ENCODE measurements at places on chromosomes 5 and 9.

DNA sequence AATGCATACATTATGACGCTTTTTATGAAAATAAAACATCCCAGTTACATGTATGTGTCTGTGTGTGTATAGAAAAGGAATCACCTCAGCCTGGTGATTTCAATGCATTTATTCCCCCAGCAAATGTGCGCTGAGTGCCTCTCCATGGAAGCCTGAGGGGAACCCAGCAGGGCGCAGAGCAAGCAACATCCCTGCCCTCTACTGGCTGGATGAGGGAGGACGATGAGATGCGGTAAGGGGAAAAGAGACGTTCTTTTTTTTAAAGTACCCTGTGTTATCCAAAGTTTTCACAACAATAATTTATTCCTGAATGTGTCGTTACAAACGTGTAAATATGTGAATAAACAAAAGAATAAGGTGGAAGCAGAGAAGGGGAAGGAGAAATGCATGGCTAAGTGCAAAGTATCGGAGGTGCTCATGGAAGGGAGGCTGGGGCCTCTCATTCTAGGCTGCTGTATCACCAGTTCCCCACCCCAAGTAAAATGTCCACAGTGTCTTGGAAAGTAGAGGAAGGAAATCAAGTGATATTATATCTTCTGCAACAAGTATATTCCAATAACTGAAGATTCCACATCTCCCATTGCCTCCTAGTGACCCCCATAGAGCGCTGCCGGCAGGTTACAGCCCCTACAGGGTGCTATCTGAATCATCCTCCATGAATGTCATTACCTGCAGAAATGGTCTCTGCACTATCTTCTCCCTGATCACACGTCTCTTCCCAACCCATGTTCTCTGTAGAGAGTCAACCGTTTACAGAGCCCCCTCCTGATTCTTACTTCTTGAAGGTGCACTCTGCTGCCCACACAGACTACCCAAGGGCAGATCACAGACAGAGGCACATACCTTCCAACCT is 13.0 kb upstream of the ABLIM3 start:
- DNase-seq, result no peak

DNA sequence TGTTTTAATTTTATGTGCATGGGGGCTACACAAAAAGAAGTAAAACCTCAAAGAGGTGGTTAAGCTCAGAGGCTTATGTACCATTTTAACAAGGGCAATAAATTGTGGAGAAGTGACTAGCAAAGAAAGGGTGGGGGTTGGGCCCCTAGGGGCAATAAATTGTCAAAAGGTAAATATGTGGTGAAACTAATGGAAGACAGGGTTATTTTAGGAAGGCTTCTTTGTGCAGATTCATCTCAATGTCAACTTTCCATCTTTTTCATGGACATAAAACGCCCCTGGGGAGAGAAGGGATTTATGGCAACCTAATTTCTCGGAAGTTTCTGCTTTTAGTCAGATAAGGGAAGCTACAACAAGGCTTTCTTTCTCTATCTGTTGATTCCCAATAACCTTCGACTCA is 42.5 kb upstream of the GOLM1 start:
- no peak for DNase-seq

DNA sequence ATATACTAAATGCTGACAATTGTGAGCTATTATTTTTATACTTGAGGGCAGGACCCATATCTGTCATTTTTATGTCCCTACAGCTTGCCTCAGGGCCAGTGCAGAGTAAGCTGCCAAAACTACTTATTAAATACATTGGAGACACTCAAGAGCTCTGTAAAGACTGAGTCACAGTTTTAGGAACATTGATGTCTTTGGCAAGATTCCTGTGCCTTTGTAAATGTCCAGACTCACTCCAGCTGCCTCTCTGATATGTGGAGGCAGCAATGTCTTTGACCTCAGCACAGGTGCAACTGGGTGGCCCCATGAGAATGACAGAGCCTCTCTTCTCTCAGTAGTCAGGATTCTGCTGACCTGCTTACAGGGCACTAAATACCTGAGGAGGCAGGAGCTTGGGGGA is 363.2 kb downstream of the OSTF1 start:
- DNase-seq, result no peak

GRCh38 chr5:104016646-104017045 is 454.1 kb upstream of the NUDT12 start:
- no peak for DNase-seq

DNA sequence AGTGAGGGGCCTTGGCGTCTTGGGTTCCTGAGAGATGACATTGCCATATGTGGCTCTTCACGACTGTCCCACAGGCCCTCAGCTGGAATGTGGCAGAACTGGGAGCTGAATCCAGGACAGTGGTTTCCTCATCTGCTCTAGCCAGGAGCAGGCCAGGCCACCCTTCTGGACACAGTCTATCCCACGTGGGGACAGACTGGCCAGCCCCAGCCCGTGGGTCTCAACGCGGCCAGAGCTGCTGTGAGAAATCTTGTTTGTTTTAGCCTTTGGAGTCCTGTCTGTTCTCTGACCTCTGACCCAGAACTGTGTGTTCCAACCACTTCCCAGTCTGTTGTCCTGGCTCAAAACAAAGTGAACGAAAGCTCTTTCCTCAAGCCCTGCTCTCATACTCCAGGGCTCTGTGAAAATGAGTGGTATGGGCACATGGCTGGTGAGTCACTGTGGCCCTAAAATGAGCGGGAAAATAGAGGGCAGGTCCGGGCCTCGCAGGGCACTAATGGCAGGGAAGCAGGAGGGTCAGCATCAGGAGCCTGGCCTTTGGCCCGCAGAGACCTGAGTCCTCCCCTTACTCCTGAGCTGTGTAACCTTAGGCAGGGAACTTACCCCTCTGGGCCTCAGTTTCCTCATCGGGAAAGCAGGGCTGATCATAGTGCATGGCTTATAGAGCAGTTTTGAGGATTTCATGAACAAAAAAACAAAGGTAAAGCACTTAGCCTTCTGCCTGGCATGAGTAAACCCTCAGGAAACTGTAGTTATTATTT is 34.8 kb upstream of the GLRX start:
- DNase-seq, result no peak

DNA sequence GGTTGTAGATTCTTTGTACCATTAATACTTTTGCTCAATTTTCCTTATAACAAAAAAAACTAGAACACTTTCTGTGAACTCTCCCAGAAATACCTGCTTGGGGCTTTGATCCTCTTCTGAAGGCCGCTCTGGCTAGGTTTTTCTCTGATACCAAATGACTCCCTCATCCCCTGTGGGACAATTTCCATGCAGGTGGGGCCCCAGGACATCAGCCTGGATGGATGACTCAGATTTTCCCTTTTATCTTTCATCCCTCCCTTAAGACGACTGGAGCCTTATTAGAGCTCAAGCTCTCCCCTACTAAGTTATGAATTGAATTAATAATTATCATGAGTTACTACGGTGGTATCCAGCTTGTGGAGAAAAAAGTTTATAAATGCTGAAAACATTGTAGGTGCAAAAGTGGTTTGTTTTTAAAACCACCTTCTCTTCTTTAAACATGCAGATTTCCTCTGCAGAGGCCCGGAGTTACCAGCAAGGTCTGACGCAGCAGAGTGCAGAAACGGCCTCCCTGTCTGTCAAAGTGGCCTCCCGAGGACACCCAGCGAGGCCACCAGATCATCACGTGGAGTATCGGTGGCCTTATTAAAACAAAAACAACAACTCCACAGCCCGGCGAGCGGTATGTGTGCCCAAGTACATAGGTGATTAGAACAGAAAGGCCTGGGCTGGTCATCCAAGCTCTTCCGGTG is 50.8 kb upstream of the IRX4 start:
- DNase-seq, result no peak

Data from stimulated activated CD4-positive, alpha-beta T cell treated with anti-CD3 and anti-CD28 coated beads, Interleukin-1b, Interleukin-23, amount 100 ng/mL, for 1 hour (primary cell).